Fibroblast of gingiva (primary cell): ENCODE measurements at places on chromosomes 3 and 15.

GRCh38 chr15:38202361-38202760 lies 50.3 kb upstream of the SPRED1 start:
- peak; percentile 26 for DNase-seq

- DNase-seq: peak; percentile 21
These were observed 193.3 kb upstream of the CGNL1 start for GRCh38 chr15:57183041-57183440.

DNA sequence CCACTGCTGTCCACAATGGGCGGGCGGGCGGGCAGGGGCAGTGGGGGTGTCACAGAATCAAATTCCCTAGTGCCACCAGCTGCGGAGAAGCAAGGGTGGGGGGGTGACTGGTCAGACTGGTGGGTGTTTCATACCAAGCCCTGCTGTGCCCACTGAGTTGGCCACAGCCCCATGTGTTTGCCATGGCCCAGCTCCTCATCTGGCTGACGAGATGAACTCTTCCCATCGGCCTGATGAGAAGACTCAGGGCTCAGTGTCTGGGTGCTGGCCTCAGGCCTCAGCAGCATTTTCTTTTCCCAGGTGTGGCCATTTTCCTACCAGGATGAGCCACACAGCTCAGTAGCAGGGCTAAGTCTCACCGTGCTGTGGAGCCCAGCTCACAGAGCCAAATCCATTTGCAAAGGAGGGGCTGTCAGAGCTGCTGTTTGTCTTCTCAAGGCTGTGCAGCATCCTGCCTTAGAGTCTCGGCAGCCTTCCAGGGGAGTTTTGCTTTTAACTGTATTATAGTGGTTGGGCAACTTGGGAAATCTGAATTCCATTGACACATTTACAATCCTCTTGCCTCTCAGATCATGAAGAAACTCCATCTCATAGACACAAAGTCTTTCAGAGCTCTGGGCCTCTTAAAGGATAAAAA lies 176.8 kb downstream of the ABHD5 start:
- peak; percentile 78 for DNase-seq

- DNase-seq: no peak
These were observed 132.1 kb upstream of the CDIN1 start for GRCh38 chr15:36447373-36447772.

DNA sequence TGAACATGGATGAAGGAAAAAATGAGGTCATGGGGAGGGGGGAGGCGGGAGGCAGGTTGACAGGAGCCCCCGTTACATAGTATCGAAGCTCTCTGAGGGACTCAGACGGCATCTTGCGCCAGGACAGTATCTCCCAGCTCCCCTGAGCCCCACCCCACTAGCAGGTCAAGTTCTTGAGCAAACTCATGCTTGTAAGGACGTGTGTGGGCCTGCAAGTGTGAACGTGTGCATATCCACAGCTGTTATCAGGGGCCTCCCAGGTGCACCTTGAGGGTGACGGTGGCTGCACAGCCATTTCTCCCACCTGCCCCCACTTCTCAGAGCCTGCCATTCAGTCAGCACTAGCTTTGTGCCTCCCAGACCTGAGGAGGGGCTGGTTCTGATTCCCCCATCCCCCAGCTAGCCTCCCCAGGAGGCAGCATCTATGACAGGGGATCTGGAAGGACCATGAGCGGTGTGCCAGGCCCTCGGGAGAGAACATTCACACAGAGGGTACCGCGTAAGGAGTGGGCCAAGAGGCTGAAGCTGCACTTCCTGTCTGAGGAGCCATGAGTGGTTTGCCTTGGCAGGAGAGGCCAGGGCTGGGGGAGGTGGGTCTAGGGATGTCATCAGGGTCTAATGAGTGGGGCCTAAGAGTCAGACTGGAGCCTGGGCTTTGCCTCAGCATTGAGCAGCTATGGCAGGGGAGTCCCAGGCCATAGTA lies 2.9 kb downstream of the SEMA3F start:
- DNase-seq: no peak

DNA sequence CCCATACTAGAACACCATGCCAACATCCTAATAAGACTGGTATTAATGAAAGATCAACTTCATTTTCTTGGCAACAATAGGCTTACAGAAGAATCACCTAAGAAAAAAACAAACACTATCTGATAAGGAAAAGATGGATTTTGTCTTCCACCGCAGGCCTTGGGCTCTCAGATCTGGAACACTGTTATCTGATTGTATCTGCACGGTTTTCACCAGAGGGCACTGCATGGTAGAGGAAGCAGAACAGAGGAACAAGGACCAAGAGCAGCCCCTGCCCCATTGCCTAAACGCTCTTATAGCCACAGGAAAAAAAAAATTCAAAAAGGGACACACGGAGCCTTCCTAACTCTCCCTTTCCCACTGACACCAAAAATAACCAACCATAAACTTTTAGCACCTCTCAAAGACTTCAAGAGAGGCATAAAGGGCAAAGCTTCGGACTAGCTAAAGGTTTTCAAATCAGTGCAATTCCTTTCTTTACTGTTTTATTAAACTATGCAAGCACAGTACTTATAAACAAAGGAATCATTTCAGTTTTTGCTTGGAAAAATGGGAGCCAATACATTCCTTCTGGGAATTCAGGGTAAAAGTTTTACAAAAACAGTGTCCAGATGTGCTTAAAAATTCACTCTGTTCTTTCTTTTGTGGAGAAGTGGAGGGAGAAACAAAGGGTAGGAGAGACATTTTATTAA lies 23.3 kb downstream of the IL17RD start:
- no peak for DNase-seq

DNA sequence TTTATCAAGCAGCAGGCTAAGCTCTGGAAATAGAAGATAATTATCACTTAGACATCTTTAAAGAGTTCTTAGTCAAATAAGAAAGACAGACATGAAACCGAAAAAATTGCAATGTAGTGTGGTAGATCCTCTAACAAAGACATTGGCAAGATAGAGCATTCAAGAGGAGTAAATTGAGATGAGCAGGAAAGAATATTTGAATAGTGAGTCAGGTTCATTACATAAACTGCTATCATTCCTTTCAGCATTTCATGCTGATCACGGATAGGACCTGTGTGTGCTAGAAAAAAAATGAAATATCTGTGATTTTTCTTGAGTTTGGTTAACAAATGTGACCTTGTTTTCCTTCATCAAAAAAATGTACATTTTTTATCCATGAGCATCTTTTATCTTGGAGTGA lies 460.9 kb downstream of the OTOL1 start:
- no peak for DNase-seq

DNA sequence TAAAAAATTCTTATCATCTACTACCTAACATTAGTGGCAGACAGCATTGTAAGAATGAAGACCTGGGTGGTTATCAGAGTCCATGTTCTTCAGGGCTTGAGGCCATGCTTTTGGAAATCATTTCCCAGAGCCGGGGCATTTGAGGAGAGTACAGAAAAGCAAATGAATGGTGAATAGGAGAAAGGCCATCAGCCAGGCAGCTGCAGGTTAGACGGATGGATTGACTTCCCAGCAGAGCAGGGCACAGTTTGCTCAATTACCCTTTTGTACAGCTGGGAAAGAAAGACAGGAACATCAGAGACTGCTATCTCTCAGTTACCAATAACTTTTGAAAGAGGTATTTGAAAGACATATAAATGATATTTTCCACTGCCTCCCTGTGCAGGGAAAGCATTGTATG lies 135.6 kb downstream of the ALCAM start:
- no peak for DNase-seq

GRCh38 chr3:21054064-21054463 lies 696.9 kb downstream of the ZNF385D start:
- DNase-seq: no peak

DNA sequence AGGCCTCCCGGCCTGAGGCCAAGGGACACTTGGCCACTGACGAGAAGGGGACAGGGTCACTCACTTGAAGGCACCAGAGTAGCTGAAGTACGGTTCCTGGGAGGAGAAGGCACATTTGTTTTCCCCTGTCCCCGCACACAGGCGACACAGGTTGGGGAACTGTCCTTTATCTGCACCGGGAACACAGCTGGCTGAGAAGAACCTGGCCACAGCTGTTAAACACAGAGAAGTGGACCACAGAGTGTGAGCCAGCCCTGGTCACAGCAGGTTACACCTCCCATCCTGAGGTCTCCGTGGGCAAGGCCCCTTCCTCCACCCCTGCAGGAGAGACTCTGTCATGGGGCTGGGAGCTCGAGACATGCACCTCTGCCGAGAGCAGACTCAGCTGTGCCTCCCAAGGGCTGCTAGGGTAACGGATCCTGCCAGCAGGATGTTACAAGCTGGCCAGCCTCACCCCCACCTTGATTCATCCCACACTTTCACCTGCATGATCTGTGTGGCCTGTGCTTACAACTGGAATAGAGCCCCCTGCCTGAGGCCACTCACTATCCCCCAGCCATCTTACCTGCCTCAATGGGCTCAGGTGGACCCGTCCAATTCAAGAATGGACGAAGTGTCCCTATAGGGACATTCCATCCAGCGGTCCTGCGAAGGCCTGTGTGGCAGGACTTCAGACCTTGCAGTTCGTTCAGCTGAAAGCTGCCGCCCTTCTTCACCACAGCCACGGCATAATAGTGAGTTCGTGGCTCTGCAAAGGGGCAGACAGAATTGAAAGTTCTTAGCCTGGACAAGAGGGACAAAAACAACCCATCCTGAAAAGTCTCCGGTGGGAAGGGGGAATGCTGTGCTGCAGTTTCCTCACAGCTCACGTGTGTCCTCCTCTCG lies 9.2 kb downstream of the LTF start:
- DNase-seq: no peak

GRCh38 chr15:63458026-63458425 lies 46.4 kb upstream of the USP3 start:
- no peak for DNase-seq

- no peak for DNase-seq
These were observed 128.6 kb upstream of the DLG1 start for GRCh38 chr3:197427021-197427420.

- peak; percentile 22 for DNase-seq
These were observed 290.0 kb downstream of the TLE3 start for GRCh38 chr15:69807721-69808120.

GRCh38 chr3:60729056-60729455 lies 522.2 kb downstream of the FHIT start:
- no peak for DNase-seq

- DNase-seq: no peak
These were observed 14.0 kb downstream of the UBE2E1 start for GRCh38 chr3:23819599-23820360.

- DNase-seq: no peak
These were observed 2.2 kb downstream of the VPS8 start for GRCh38 chr3:184814214-184814613.

GRCh38 chr3:183634707-183635106 lies 716 bp upstream of the KLHL24 start:
- no peak for DNase-seq

- peak; percentile 20 for DNase-seq
These were observed 1.5 kb downstream of the CTDSPL start for GRCh38 chr3:37862903-37863815.

DNA sequence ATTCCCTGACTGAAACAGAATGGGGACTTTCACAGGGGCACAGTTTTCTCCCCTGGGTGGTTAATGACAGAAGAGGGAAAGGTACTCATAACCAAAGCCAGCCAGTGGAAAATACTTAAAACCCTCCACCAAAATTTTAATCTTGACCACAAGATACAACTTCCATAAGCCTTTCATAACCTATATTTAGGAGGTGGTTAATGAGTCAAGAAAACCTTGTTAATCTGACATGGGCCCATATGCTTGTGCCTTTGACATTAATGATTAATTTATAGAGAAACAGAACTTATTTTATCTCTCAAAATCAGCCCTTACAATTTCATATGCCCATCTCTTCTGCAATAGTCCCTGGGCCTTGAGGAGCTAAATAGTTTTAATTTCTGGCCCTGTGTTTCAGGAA lies 31.2 kb downstream of the IQCF6 start:
- no peak for DNase-seq

DNA sequence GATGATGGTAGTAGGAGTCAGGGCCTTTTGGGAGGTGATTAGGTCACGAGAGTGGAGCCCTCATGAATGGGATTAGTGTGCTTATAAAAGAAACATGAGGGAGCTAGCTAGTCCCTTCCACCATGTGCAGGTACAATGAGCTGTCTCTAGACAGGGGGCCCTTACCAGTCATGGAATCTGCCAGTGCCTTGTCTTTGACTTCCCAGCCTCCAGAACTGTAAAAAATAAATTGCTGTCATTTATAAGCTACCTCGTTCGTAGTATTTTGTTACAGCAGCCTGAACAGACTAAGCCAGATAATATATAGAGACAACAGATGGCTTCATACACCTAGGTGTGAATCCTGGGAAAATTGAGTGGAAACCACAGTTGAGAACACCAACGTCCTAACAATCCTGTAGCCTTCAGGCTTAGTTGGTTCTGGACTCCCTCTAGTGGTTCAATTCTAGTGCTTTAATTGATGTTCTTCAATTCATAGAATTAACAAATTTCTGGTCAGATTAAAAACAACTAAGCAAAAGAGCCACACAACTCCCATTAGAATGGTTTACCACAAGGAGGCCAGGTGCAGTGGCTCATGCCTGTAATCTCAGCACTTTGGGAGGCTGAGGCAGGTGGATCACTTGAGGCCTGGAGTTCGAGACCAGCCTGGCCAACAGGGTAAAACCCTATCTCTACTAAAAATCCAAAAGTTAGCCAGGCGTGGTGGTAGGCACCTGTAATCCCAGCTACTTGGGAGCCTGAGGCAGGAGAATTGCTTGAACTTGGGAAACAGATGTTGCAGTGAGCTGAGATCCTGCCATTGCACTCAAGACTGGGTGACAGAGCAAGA lies 21.3 kb upstream of the GATM start:
- DNase-seq: peak; percentile 45

- no peak for DNase-seq
These were observed 3.3 kb downstream of the CHRNA3 start for GRCh38 chr15:78617516-78617915.

- no peak for DNase-seq
These were observed 12.3 kb upstream of the SEMA7A start for GRCh38 chr15:74445816-74446763.

- peak; percentile 61 for DNase-seq
These were observed 85.3 kb downstream of the ASB7 start for GRCh38 chr15:100687582-100688141.

DNA sequence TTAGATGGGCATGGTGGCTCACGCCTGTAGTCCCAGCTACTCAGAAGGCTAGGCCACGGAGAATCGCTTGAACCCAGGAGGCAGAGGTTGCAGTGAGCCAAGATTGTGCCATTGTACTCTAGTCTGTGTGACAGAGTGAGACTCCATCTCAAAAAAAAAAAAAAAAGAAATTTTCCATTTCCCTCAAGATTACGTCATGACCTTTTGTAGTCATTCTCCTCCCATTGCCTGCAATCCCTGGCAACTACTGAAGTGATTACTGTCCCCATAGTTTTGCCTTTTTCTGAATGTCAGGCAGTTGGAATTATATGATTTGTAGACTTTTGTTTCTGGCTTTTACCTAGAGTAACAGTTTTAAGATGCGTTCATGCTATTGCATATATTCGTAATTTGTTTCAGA lies 28.0 kb downstream of the WDR76 start:
- DNase-seq: peak; percentile 63
